ENCODE measurements at places on chromosomes 5 and 9. TPM values are rescaled to one million over a fixed set of nuclear protein-coding genes. Genes with fewer than 3 reads are reported as not detected.

DNA sequence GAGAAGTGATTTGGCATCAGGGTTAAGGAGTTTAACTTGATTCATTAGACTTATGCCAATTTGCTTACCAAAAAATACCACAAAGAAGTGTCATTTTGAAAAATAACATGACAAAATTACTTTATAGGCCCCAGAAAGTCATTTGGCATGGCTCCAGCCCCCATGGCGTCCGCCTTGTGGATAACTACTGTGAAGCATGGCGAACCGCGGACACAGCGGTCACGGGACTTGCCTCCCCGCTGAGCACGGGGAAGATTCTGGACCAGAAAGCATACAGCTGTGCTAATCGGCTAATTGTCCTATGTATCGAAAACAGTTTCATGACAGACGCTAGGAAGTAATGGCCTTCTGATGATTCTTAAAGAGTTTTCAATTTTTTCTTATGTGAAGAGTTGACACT is 35.4 kb upstream of the TGFBR1 start:
- H3K27ac ChIP-seq: peak overlapping the region; percentile 31
- no peaks in the 10 kb centered on the region for H3K27me3 ChIP-seq
- H3K4me3 ChIP-seq: no peak overlapping the region

DCP2 gene
- 78.0 TPM for total RNA-seq

DNA sequence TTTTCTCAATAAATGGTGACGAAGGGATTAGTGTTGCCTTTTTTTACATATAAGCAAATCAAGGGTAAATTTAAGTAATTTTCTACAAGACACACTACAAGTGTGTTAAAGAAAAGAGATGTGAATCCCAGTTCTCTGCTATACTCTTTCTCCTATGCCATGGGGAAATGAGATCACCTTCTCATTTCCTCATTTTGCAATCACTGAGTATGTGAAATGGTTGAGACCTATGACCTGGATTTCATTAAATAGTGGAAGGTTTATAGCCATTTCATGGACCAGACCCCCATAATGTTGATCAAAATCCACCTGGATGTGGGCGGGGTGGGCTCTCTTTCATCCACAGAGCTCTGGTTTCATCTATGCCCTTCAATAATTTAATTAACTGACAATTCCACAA is 66.9 kb upstream of the SLIT3 start:
- no peak for DNase-seq
- H3K4me1 ChIP-seq: no peaks in the 10 kb centered on the region
- no peak overlapping the region for H3K4me3 ChIP-seq
- H3K27ac ChIP-seq: no peak overlapping the region
- H3K27me3 ChIP-seq: peaks cover 5% of the 10 kb centered on the region

SPATA31D4 gene
- total RNA-seq: not detected

SPATA31A3 gene
- total RNA-seq: not detected

ACOT12 gene
- total RNA-seq: not detected

CCL28 gene
- 13.4 TPM for total RNA-seq

PRRX2 gene
- 0.66 TPM for total RNA-seq

DNA sequence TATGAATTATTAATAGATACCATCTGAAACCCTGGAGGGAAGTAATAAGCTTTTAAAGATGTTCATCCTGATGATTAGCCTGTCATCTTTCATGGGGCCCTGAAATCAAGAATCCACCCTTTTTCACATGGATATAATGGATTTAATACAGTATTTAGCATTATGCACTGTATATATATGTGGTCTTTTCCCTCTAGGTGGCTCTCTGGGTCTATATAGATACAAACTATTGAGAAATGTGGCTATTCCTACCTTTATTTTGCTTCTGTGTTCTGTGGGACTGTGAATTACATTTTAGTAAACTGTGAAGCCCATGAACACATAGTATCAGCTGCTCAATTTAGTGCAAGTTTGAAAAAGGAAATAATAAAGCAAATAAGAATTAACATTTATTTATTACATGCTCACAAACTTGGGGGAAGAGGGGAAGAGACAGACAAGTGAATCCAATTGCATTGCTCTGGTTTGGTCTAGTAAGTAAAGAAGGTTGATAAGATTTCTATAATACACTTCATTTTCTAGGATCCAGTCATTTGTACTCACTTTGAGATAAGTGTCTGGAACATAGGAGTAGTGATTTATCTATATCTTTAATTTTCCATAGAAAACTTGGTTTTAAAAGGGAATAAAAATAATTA is 112.2 kb downstream of the SCAMP1 start:
- no peak overlapping the region for H3K27ac ChIP-seq
- no peak for DNase-seq
- H3K36me3 ChIP-seq: no peaks in the 10 kb centered on the region
- no peaks in the 10 kb centered on the region for H3K27me3 ChIP-seq

- no peak overlapping the region for H3K4me3 ChIP-seq
- no peak for DNase-seq
- H3K36me3 ChIP-seq: no peaks in the 10 kb centered on the region
- H3K27me3 ChIP-seq: peaks cover 33% of the 10 kb centered on the region
Observed at GRCh38 chr5:90875456-90875855, 316.9 kb downstream of the ADGRV1 start.

- peaks cover 4% of the 10 kb centered on the region for H3K4me1 ChIP-seq
- no peak overlapping the region for H3K27ac ChIP-seq
- no peaks in the 10 kb centered on the region for H3K36me3 ChIP-seq
- H3K4me3 ChIP-seq: no peak overlapping the region
- peaks cover 20% of the 10 kb centered on the region for H3K27me3 ChIP-seq
Observed at GRCh38 chr9:128399861-128400260, 20.8 kb upstream of the CERCAM start.

DNA sequence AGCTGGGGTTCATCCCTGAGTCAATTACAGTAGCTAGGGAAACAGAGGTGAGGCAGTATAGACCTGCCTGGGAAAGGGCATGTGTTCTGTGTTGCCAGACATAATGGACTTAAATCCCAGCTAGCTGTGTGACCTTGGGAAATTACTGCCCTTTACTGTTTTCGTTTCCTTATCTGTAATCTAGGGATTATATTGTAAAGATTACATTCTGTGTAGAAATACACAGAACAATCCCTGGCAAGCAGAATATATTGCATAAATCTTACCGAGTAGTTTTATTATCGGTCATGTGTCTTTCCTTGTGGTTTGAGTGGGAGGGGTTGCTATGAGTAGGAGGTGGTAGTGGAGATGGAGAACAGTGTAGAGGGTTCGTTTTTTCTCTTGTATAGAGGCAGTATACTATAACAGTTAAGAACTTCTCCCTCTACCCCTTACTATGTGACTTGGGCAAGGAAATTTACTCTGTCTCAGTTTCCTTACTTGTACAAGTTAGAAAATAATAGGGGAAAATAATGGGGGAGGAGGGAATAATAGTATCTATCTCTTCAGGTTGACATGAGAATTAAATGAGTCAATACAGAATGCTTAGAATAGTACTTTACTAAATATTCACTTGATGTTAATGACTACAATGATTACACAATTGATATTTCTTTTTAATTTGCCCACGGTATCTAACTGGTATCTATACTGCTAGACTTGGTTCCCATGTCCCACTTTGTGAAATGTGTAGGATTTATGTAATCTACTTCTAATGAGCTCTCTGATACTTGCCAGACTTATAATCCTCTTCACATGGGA is 7.1 kb upstream of the DMXL1 start:
- H3K4me1 ChIP-seq: peaks cover 13% of the 10 kb centered on the region
- no peaks in the 10 kb centered on the region for H3K27me3 ChIP-seq
- H3K4me3 ChIP-seq: peak overlapping the region; percentile 55

IFNA1 gene
- not detected for total RNA-seq

- H3K4me1 ChIP-seq: peaks cover 43% of the 10 kb centered on the region
- H3K27me3 ChIP-seq: peaks cover 3% of the 10 kb centered on the region
- DNase-seq: peak; percentile 13
- H3K4me3 ChIP-seq: peak overlapping the region; percentile 47
Observed at GRCh38 chr5:77777281-77777892, 1.2 kb upstream of the TBCA start.

- DNase-seq: no peak
- peaks cover 14% of the 10 kb centered on the region for H3K36me3 ChIP-seq
- H3K27me3 ChIP-seq: no peaks in the 10 kb centered on the region
- no peak overlapping the region for H3K4me3 ChIP-seq
- H3K27ac ChIP-seq: peak overlapping the region; percentile 44
Observed at GRCh38 chr5:172095368-172096206, 89.1 kb upstream of the FBXW11 start.

DNA sequence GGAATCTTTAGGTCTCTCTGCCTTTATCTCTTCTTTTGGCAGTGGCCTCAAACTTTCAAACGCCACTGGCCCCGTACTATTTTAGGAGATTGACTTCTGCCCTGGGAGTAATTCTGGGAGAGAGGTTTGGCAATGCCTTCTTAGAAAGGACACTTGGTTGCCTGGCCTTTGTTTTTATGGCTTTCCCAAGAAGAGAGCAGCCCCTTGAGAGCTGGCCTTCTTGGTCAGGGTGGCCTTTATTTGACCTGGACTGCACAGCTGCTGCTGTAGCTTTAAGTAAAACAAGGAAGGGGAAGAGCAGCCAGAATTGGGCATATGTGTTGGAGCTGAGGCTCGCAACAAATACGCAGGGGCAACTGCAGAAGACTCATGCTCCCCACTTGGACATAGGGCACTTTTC is 60.8 kb downstream of the PTPN3 start:
- H3K27me3 ChIP-seq: peaks cover 18% of the 10 kb centered on the region
- H3K36me3 ChIP-seq: no peaks in the 10 kb centered on the region
- no peak overlapping the region for H3K4me3 ChIP-seq
- H3K4me1 ChIP-seq: peaks cover 16% of the 10 kb centered on the region

TRPM3 gene
- total RNA-seq: not detected

DNA sequence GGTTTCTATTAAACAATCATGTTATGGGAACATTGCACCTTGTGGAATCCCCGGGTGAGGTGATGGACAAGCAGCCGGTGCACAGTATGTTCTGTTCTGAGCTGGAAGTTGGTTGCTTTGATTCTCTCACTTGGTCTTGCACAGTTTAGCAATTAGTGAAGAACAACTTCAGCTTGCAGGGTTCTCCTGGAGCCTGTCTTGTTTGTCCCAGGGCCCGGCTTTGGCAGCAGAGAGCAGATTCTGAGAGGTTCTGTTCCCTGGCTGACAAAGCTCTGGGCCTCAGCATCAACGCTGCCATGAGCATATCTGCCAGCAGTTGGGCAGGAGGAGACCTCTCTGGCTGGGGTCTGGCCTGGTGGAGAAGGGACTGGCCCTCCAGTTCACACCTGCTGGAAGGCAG is 16.9 kb downstream of the GADD45G start:
- H3K36me3 ChIP-seq: no peaks in the 10 kb centered on the region
- no peak overlapping the region for H3K27ac ChIP-seq
- no peaks in the 10 kb centered on the region for H3K4me1 ChIP-seq
- no peak for DNase-seq

GRCh38 chr9:36842560-36843530 is 191.2 kb downstream of the PAX5 start:
- H3K27me3 ChIP-seq: no peaks in the 10 kb centered on the region
- no peaks in the 10 kb centered on the region for H3K36me3 ChIP-seq
- DNase-seq: no peak
- H3K4me1 ChIP-seq: no peaks in the 10 kb centered on the region
- no peak overlapping the region for H3K27ac ChIP-seq

OTULINL gene
- 20.8 TPM for total RNA-seq

GRCh38 chr5:83925321-83925954 is 204.8 kb upstream of the HAPLN1 start:
- H3K4me3 ChIP-seq: no peak overlapping the region
- no peaks in the 10 kb centered on the region for H3K36me3 ChIP-seq
- H3K27me3 ChIP-seq: peaks cover 5% of the 10 kb centered on the region
- no peaks in the 10 kb centered on the region for H3K4me1 ChIP-seq
- H3K27ac ChIP-seq: no peak overlapping the region
- DNase-seq: no peak

GRCh38 chr9:118008246-118008645 is 304.0 kb downstream of the TLR4 start:
- H3K4me3 ChIP-seq: no peak overlapping the region
- no peak overlapping the region for H3K27ac ChIP-seq
- H3K27me3 ChIP-seq: no peaks in the 10 kb centered on the region
- DNase-seq: no peak

LCN12 gene
- total RNA-seq: 0.84 TPM

GRCh38 chr5:93578813-93579691 is 2.0 kb downstream of the NR2F1-AS1 start:
- H3K27me3 ChIP-seq: peaks cover 69% of the 10 kb centered on the region
- no peak overlapping the region for H3K27ac ChIP-seq
- peaks cover 16% of the 10 kb centered on the region for H3K4me1 ChIP-seq

SLC28A3 gene
- 0.41 TPM for total RNA-seq

SH2D3C gene
- 20.4 TPM for total RNA-seq

CDH10 gene
- not detected for total RNA-seq

GRCh38 chr9:82206946-82207345 is 218.4 kb downstream of the SPATA31D1 start:
- no peak for DNase-seq
- no peak overlapping the region for H3K27ac ChIP-seq
- H3K27me3 ChIP-seq: no peaks in the 10 kb centered on the region

DNA sequence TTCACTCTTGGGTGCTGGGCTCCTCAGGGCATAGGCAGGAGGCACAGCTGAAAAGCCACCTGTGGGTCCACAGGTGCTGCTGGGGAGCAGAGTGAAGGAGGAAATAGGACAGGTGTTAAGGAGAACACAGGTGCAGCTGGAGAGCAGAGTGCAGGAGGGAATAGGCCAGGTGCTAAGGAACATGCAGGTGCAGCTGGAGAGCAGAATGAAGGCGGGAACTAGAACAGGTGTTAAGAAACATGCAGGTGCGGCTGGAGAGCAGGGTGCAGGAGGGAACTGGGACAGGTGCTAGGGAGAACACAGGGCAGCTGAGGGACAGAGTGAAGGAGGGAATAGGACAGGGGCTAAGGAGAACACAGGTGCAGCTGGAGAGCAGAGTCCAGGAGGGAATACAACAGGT is 43.8 kb upstream of the PLEKHG4B start:
- H3K27me3 ChIP-seq: peaks cover 45% of the 10 kb centered on the region
- DNase-seq: no peak
- no peak overlapping the region for H3K27ac ChIP-seq
- no peaks in the 10 kb centered on the region for H3K36me3 ChIP-seq
- no peaks in the 10 kb centered on the region for H3K4me1 ChIP-seq

- peaks cover 15% of the 10 kb centered on the region for H3K4me1 ChIP-seq
- DNase-seq: no peak
- H3K4me3 ChIP-seq: no peak overlapping the region
Observed at GRCh38 chr5:157323107-157323706, 57.3 kb downstream of the CYFIP2 start.

- H3K4me1 ChIP-seq: peaks cover 3% of the 10 kb centered on the region
- no peak overlapping the region for H3K27ac ChIP-seq
- H3K4me3 ChIP-seq: no peak overlapping the region
- H3K36me3 ChIP-seq: no peaks in the 10 kb centered on the region
- H3K27me3 ChIP-seq: peaks cover 9% of the 10 kb centered on the region
- no peak for DNase-seq
Observed at GRCh38 chr5:90618071-90618470, 59.5 kb downstream of the ADGRV1 start.

GRCh38 chr9:128163523-128164306 is 3.6 kb downstream of the BBLN start:
- peaks cover 22% of the 10 kb centered on the region for H3K4me1 ChIP-seq

GRCh38 chr5:40227366-40227765 is 452.3 kb upstream of the PTGER4 start:
- H3K4me1 ChIP-seq: peaks cover 27% of the 10 kb centered on the region
- no peaks in the 10 kb centered on the region for H3K27me3 ChIP-seq
- peaks cover 3% of the 10 kb centered on the region for H3K36me3 ChIP-seq
- DNase-seq: no peak

PDE4D gene
- 40.7 TPM for total RNA-seq

- H3K4me3 ChIP-seq: no peak overlapping the region
- H3K27ac ChIP-seq: no peak overlapping the region
- no peak for DNase-seq
- H3K36me3 ChIP-seq: peaks cover 10% of the 10 kb centered on the region
- no peaks in the 10 kb centered on the region for H3K27me3 ChIP-seq
Observed at GRCh38 chr5:35752012-35752411, 104.7 kb upstream of the IL7R start.
